ENCODE measurements at places on chromosomes 7 and 10.

DNA sequence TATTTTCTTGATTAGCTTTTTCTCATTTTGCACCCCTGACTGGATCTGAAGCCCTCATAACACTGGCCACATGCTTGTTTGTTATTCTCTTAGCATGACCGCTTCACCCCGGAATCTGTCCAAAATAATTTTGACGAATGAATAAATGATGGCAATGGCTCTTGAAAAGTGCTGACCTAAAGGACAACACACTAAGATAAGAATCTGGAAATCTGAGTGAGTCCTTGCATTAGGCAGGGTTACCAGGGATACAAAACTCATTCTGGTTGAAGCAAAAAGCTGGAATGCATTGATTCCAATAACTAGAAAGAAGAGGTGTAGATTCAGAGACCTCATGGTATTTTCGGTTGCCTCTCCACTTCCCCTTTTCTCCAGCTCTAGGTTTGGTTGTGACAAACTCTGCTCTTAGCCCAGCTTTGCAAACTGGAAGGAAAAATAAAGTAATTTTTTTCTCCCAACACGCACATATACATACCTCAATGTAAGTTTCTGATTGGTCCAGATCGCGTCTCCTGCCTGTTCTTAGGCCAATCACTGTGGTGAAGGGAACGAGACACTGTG, 157.4 kb downstream of the SKIDA1 start:
- no peak for DNase-seq

DNA sequence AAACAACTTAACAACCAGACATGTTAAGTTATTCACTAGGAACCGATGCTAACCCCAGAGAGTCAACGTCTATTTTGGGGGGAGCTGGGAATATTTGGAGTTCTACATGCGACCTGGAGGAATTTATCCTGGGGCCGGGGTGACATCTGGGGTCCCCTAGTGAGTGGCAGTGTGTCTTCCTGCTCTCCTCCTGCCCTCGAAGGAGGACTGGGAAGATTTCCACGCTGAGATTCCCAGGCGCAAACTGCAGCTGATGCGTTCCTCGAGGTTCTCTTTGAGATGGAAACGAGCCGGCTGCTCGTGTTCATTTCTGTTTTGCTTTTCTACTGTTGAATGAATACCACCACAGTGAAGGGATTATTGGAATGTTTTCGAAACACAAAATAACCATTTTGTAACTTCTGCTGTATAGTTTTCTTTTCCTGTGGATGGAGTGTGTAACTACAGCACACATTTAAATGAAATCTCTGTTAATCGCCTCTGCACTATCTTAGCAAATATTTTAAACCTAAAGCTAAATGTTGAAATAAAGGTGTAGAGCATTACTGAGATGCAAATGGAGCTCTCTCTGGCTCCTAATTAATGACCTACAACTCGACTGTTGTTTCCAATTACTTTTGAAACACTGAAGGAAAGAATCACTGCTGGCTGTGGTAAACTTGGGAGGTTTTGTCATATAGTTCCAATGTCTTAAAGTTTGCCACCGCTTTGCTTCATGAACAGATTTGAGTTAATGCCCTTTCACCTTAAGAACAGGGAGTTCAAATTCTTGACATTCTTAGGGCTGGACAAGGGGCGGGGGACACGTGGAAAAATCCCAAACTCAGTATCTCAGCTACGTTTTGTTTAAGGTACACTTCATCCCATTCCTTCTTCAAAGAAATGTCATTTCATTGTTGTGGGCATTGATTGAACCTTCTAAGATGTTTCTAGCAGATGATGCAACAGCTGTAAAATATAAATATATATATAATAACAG, 21.1 kb downstream of the GATA3 start:
- DNase-seq = no peak

DNA sequence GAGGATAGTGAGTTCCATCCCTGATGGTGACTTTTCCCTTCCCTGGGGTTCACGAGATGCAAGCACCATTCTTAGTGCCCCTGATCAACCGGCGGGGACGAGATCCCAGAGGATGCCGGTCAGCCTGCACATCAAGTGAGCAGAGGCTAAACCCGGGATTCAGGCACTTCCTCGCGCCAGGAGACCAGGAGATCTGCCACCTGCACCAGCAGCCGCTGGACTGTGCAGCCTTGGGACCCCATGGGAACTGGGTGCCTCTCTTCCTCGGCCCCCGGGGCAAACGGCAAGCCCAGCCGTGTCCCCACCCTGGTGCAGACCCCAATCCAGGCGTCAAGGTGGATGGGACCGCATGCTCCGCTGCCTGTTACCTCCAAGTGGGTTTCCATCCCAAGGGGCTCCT, 88.5 kb downstream of the TCERG1L start:
- no peak for DNase-seq

DNA sequence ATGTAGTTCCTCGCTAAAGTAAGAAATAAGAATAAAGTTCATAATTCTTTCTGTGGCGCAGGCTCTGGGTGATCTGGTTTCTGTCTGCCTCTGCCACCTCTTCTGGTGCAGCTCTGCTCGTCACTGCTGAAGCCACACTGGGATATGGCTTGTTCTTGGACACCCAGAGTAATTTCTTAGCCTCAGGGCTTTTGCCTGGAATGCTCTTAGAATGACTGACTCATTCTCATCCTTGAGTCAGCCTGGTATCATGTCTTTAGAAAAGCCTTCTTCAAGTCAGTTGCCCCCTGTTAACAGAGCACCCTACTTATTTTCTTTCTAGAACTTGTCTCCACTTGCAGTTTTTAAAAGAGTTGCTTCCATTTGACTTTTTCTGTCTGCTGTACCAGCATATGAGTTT, 2.0 kb downstream of the ZSCAN25 start:
- DNase-seq = no peak

DNA sequence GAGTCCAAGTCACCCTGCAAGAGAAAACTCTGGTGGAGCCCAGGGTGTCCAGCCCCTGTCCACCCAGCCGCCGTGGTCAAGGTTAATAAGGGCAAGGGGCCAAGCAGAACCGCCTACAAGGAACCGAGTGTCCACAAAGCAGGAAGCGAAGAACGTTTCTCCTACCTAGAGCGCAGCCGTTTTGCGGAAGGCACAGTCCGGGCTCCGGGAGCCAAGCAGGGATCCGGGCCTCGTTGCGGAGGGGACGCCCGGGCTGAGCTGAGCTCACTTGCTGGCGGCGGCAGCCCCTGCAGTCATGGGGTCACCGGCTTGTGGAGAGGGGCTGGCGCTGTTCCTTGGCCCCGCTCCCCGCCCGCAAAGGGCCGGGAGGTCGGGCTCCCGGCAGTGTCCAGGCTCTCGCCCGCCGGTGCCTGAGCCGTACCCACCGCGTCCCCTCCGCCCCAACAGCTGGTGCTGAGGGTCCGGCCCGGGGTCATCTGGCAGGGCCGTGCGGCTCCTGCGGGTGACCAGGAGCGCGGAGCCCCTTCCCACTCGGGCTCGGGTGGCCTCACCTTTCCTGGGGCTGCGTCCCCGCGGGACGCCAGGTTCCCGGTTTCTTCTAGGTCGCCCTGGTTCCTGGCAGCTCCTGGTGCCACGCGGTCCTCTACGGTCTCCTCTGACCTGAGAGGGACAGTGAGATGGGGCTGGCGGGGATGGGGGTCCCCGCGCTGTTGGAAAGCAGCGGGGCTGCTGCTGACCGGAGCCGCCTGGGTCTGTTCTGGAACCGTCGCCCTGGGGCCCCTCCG, 14.0 kb upstream of the ZNF273 start:
- peak; percentile 83 for DNase-seq

DNA sequence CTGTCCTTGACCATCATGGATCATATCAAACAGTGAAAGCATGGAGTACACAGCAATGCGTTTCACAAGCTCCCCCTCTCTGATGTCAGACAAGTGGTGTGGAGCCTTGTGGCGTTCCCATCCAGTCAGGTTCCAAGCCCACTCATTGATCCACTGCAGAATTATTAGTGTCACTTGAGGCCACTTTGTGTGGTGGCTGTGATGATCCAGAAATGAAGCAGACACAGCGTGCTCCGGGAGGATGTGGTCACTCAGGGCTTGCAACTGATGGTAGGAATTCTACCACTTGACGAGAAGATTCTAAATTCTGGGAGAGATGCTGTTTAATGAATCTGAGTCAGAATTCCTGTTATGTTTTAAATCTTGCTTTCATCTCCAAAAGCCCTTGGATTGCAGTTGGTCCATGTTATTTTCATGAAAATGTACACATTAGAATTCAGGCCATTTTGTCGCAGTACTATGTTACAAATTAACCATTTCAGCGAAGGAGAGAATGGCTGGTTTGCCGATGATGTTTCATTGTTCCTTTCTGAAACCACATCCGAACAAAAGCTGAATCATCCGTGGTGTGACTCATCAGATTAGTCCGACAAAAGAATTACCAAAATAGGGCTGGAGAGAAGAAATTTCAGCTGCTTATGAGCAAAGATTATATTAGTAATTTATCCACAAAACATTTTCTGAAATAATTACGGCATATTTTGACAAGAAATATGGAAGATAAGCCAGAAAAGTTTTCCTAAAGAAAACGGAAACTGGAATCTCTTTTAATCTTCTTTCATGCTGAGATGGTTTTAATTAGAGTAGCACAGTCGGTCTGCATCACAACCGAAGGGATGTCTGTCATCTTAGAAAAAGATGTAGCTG, 48.1 kb downstream of the INSYN2A start:
- no peak for DNase-seq
